CD4-positive, alpha-beta T cell treated with Interleukin-4 for 4 hours (primary cell): ENCODE measurements at places on chromosomes 12 and 14.
A peak's percentile ranks its signal among the peaks of the same experiment; 100 is the strongest.

GRCh38 chr14:105582639-105583038 is 56.3 kb downstream of the TMEM121 start:
- no peak for DNase-seq

GRCh38 chr14:55545779-55546178 is 34.2 kb upstream of the KTN1 start:
- DNase-seq, result no peak

DNA sequence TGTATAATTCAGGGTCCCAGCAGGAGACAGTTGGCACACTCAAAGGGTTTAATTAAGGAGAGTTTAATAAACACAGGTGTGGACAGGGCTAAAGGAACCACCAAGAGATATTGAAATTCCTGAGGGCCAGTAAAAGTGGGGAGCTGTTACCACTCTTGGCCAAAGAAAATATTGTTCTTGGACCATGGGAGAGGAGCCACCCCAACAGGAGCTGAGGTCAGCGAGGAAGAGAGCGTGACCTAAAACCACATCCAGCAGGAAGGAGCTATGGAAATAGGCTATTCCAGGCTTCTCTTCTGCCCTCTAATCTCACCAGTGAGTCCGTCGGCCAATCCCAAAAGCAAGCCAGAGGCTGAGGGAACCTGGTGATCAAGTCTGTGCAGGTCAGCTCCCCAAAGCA is 390.8 kb downstream of the MED13L start:
- DNase-seq, result no peak

- no peak for DNase-seq
Measured at GRCh38 chr12:38915429-38916182, 10.2 kb upstream of the CPNE8 start.

GRCh38 chr12:106333756-106334155 is 23.8 kb upstream of the POLR3B start:
- no peak for DNase-seq

- DNase-seq, result no peak
Measured at GRCh38 chr12:110575326-110575725, 7.8 kb downstream of the PPTC7 start.

GRCh38 chr14:23645504-23645811 is 9.3 kb downstream of the DHRS2 start:
- DNase-seq, result no peak

GRCh38 chr14:91177073-91178034 is 63.5 kb downstream of the DGLUCY start:
- peak; percentile 83 for DNase-seq

DNA sequence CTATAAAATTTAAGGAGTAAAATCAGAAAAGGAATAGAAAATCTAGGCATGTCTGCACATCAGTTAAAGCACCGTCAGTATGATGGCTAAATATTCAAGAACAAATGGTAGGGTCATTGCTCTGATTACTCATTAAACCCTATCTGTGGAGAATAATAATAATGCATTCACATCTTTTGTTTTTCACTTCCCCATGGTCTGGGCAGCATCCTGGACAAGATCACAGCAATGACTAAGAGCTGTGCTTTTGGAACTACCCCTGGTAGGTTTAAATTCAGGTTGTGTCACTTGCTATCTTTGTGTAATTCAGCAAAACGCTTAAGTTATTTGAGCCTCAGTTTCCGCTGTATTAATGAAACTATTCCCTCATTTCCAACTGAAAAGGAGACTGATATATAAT is 33.1 kb downstream of the C12orf42 start:
- DNase-seq, result no peak

GRCh38 chr14:75268633-75269550 is 9.7 kb upstream of the FOS start:
- DNase-seq, result no peak

DNA sequence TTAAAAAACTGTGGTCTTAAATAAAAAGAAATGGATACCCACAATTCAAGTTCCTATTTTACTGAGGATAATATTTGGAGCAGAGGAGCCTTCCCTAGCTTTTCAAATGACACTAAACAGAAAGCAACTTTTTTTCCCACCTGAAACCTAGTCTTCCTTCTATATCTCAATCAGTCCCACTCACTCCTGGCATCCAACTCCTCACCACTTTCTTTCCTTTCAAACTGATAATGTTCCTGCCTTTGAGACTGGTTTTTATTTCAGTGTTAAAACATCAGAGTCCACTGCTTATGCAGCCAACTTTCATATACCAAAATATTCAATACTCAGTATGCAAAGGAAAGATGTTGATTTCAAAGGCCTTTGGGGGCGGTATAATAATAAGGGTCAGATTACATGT is 225.6 kb downstream of the GXYLT1 start:
- DNase-seq, result no peak

- no peak for DNase-seq
Measured at GRCh38 chr14:84028080-84028604, 1501.8 kb upstream of the FLRT2 start.

DNA sequence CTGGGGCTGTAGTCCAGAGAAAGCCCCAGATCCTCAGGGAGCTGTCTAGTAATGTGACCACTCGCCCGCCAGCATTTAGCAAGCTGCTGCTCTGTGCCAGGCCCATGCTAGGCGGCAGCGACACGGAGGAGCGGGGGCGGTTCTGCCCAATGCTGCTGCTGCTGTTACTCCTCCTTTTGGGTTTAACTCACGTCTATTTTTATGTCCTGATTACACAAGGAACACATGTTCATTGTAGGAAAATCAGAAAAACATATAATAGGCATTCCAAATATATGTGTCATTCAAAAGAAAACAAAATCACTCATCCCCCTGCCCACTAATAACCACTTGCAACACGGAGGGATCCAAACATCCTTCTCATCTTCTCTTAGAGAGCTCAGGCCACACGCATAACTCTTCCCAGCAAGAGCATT is 30.4 kb downstream of the CCDC92 start:
- DNase-seq, result no peak

- DNase-seq, result no peak
Measured at GRCh38 chr12:107731366-107731765, 29.6 kb downstream of the PRDM4 start.

DNA sequence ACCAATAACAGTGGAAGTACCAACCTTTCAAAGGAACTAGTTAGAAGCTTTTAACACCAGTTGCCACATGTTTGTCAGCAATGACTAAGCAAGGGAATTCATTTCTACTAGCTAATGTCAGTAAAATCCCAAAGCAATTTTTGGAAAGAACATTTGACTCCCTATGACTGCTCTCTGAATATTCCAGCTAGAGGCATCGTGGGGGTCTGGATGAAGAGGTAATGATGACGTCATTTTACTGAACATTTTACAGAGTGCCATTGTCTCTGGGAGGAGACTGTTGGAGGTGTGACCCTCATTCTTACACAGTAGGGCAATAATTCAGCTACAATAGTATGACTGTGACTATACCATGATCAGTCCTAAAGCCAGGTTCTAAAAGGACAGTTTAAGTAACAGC is 204.8 kb downstream of the ITPR2 start:
- no peak for DNase-seq

DNA sequence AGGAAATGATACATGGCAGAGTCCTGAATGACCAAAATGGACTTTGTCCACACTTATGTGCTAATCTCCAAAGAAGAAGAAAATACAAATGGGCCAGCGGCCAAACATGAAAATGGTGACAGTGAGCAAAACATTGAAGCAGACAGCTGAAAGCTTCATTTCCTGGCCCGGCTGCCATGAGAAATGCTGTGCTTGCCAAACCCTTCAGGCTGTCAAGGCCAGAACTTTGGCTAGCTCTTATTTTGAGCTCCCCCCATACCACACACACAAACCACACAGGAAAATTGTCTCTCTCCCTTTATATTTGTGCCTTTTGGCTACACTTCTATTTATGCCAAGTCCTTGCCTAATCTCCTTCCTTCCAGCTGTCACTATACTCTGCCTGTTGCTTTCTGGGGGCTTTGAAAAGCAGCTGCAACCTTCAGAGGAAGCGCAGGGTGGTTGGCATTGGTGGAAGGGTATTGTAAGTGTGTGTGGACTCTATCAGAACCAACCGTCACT is 323.8 kb downstream of the RAD51B start:
- DNase-seq, result no peak

DNA sequence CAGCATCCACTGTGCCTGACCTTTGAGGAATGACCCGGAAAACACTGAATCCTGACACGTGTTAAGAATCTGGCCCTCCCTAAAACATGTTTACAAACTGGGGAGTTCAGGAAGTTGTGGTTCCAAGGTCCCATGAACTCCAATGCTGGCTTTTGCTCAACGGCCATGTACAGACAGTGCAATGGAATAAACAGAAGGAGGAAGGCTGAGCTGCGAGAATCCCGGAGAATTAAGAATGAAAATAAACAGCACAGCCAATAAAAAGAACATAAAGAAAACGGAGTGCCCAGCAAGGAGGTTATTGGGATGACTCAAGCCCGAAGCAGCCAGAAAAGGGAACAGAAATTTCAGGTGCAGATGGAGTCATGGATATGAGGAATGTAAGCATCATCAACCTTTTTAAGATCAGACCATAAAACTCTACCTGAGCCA is 32.3 kb downstream of the BCL11B start:
- DNase-seq, result no peak

DNA sequence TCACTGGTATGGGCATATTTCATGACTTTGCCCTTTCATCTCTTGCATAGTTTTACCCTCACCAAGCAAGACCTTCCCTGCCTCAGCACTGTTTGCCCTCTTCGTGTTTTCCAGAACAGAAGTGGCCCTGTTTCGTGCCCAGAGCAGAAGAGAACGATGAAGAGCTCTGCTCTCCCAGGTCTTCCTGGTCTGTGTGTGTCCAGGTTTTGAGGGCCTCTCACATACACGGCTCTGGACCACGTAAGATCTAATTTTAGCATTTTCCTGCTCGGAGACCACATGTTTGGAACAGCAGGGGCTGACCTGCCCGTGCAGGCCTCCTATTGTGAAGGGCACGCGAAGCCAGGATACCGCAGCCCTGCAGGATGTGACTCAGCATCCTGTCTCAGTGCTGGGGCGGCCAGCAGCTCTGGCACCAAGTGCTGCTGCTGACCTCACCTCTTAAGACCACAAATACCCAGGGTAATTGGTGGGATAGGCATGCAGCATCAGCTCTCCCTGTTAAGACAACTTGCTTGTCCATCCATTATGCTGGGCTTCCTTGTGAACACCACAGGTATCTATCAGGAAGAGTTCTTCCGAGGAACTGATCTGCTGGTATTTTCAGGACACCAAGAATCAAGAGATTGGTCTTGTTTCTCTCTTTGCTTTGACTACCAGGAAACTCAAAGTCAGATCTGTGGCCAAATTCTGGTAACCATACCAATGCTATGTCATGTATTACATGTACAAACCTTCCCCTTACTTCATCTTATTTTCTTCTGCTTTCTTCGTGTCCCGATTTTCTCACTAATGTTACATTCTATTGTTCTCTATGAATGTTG is 19.0 kb downstream of the SSH1 start:
- peak; percentile 81 for DNase-seq

DNA sequence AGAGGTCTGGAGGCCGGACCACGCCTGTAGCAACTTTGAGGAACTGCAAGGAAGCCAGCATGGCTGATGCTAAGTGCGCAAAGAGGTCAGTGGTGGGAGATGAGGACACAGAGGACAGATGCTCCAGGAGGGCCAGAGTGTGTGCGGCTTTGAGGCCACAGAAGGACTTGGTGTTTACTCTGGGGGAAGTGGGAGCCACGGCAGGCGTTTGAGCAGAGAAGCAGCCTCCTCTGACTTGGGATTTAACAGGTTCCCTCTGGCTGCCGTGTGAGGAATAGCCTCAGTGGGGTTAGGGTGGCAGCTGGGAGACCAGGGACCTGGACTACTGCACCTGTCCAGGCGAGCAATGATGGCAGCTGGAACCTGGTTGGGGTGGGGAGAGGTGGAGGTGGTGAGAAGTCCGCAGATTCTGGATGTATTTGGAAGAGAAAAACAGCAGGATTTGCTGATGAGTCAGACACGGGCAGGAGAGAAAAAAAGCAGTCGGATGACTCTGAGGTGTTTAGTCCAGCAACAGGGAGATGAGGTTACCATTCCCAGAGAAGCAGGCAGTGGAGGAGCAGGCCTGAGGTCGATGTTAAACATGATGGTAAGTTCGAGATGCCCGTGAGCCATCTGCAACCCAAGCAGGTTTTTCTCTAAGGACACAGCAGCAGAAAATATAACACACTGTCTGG is 143.5 kb downstream of the SCARB1 start:
- DNase-seq, result no peak

DNA sequence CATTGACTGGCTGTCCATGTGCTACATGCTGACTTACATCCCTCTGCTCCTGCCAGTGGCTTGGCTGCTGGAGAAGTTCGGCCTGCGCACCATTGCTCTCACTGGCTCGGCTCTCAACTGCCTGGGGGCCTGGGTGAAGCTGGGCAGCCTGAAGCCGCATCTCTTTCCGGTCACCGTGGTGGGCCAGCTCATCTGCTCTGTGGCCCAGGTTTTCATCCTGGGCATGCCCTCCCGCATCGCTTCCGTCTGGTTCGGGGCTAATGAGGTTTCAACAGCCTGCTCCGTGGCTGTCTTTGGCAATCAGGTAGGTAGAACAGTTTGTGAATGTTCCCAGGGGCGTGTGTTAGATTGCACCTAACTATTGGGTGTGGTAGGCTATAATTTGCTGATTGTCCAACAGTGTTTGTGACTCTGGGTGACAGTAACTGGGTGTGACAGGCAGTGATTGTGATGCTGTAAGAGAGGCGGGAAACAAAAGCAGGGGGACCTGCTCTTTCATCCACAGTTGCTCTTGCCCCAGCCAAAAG is 981 bp downstream of the FLVCR2 start:
- no peak for DNase-seq

- DNase-seq, result no peak
Measured at GRCh38 chr12:27894309-27894708, 78.2 kb downstream of the PTHLH start.

DNA sequence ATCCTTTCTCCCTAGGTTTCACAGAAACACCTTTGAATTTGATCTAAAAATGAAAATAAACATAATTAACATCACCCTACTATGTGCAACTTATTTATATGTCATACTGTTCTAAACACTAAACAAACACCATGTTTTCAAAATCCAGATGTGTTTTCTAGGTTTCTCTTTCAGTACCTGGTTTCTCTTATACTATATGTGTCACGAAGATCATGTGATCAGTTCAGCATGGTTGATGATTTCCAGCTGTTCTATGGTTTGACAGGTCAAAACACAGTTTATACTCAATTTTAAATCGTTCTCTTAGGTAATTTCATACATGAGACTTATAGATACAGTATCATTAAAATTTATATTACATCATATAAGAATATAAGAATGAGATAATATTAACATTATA is 373.1 kb downstream of the SOX5 start:
- no peak for DNase-seq

- DNase-seq, result no peak
Measured at GRCh38 chr14:96516351-96516750, 14.2 kb downstream of the PAPOLA start.

GRCh38 chr14:101604228-101604934 is 43.1 kb downstream of the DIO3 start:
- no peak for DNase-seq

DNA sequence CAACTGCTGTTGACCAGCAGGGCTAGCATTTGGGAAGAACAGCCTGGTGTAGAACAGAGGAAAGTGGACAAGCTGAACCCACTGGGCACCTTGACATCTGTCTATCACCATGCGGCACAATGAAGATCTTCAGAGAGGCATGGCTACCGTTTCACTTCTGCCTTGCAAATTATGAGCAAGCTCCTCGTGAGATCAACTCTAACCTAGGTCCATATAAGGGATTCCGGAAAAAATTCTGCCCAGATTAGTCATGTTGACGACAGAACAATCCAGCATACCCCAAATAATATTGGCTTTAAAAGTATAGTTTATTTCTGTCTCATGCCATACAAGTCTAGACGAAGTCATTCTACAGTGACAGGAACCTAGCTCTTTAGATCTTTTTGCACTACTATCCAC is 91.6 kb upstream of the ATF7IP start:
- no peak for DNase-seq

- DNase-seq, result peak; percentile 72
Measured at GRCh38 chr12:56157201-56158028, 744 bp upstream of the MYL6 start.
